Endodermal cell (in vitro differentiated cells): ENCODE measurements at places on chromosomes 2 and 18. TPM values are rescaled to one million over a fixed set of nuclear protein-coding genes. Genes with fewer than 3 reads are reported as not detected.

DNA sequence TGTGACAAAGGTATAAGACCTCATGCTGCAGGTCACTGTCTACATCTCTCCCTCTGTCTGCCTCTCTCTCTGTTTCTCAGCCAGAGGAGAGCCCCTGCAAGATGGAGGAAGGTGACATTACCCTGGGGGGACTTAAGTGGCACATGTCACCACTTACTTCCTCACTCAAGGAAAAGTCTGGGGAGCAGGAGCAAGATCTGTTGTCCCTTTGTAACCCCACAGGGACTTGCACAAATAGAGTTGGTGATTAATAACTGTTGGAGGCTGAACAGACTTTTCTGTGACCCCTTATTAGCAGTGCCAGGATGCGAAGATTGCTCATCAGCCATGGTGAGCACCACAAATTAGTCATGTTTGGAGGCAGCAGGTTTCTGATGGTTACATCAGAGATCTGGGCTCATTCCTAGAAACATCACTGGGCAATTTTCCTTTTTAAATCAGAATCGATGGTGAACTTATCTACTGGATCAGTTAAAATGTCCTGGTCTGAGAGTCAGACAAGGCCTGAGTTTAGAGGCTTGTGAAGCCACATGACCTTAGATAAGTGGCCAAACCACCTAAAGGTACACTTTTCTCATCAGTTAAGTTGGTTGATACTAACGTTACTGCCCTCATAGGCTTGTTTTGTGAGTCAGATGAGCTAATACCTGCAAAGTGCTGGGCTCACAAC is 81.2 kb upstream of the LTBP1 start:
- H3K27ac ChIP-seq: no peak overlapping the region
- H3K27me3 ChIP-seq: no peaks in the 10 kb centered on the region
- H3K36me3 ChIP-seq: no peaks in the 10 kb centered on the region
- DNase-seq: no peak
- H3K4me3 ChIP-seq: no peak overlapping the region
- H3K4me1 ChIP-seq: no peaks in the 10 kb centered on the region

- H3K27me3 ChIP-seq: no peaks in the 10 kb centered on the region
- DNase-seq: no peak
- H3K4me3 ChIP-seq: no peak overlapping the region
Measured at GRCh38 chr2:207464007-207464406, 65.8 kb upstream of the CREB1 start.

DNA sequence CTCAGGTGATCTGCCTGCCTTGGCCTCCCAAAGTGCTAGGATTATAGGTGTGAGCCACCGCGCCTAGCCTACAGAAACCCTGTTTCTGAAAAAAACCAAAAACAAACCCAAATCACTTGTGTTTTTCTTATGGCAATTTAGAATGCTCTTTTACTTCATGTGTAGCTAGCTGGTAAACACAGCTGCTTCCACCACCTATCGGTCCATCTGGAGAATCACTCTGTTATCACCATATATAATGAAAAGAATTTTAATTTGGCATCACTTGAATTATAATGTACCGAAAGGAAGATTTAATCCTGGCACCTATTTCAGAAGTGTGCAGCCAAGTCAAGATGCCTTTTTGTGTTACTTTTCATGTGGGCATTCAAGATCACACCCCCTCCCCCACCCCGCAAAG is 86.5 kb upstream of the ITGB6 start:
- peaks cover 69% of the 10 kb centered on the region for H3K36me3 ChIP-seq
- H3K4me3 ChIP-seq: no peak overlapping the region
- H3K27me3 ChIP-seq: no peaks in the 10 kb centered on the region
- H3K27ac ChIP-seq: no peak overlapping the region
- no peaks in the 10 kb centered on the region for H3K4me1 ChIP-seq

GRCh38 chr2:54233832-54234649 is 22.0 kb downstream of the TSPYL6 start:
- H3K27ac ChIP-seq: no peak overlapping the region
- no peaks in the 10 kb centered on the region for H3K27me3 ChIP-seq
- DNase-seq: no peak

DNA sequence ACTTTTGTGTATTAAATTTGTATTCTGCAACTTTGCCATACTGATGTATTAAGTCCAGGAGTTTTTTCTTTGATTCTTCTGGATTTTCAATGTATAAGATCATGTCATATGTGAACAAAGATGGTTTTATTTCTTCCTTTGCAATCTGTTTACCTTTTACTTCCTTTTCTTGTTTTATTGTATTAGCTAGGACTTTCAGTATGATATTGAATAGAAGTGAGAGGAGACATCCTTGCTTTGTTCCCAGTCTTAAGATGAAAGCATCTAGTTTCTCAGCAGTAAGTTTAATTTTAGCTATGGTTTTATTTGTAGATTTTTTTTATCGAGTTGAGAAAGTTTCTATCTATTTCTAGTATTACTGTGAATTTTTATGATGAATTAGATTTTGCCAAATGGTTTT is 25.5 kb downstream of the VRK2 start:
- H3K27me3 ChIP-seq: no peaks in the 10 kb centered on the region
- H3K36me3 ChIP-seq: peaks cover 27% of the 10 kb centered on the region
- no peak overlapping the region for H3K4me3 ChIP-seq
- H3K27ac ChIP-seq: no peak overlapping the region

DNA sequence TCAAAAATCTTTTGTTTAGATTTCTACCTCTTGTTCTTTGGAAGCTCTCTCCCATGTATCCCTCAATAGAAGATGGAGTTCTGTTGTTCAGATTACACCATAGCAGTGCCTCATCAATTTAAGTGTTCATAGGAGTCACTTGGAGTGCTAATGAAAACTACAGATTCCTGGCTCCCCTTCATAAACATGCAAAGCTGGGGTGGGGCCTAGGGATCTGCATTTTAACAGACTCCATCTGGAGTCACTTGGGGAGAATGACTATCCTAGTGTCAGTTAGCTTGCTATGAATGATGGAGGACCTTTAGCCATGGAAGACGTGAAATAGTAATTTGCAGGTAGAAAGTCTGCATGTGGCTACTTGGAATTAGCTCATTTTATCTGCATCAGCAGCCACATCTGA is 105.4 kb downstream of the RGPD3 start:
- no peaks in the 10 kb centered on the region for H3K36me3 ChIP-seq
- no peak overlapping the region for H3K27ac ChIP-seq
- no peak overlapping the region for H3K4me3 ChIP-seq

DNA sequence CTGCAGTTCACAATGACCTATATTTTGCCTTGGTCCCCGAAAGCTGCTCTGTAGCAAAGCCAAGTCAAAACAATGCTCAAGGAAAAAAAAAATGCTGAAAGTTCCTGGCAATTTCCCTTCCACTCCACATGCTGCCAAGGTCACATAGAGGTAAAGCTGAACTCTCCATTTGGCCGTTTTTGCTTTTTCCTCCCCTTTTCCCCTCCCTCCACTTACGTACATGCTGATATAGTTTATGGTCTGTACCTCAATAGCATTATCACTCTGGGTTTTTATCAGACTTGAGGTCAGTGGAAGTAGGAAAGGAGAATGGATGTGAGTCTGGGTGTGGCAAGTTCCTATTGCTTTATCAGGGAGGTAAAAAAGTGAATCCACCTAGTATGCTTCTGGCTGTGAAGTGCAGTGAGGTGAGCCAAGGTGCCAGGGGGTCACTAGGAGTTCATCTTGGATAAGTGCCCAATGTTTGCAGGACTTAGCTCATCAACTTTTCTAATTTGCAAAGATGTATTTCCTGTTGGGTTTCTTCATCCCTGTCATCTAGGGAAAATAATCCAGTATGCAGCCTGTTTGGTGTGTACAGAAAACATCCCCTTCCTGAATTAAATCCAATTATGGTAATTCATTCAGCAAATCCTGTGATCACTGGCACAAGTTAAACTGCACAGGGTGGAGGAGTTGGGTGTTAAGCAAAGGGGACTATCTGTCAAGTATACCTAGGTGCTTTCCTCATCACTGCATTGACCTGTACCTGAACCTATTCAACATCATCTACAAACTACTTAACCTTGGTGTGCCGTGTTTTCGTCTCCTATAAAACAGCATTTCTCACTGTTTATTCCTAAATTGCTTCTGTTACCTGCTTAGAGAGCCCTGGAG is 124.3 kb upstream of the CYP26B1 start:
- no peak for DNase-seq
- no peak overlapping the region for H3K27ac ChIP-seq
- no peaks in the 10 kb centered on the region for H3K27me3 ChIP-seq
- H3K4me1 ChIP-seq: no peaks in the 10 kb centered on the region

Gene CYS1
- 0.27 and 0.44 TPM in 2 replicates for total RNA-seq

DNA sequence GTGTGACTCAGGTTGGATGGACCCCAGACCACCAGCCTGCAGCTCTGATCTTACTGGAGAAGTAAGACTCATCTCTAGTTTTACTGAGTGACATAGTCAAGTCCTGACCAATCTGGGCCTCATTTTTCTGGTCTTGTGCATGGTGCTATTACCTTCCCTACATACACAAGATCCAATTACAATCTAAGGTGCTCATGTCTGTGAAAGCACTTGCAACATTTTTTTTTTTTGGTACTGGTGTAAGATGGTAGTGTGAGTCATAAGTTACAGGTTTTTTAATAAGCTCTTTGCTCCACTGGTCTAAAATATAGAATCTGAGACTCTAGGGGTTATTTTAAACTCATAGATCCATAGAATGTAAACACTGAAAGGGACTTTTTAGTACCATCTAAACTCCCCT is 117.3 kb upstream of the EFEMP1 start:
- no peak overlapping the region for H3K27ac ChIP-seq
- H3K4me1 ChIP-seq: no peaks in the 10 kb centered on the region
- no peak for DNase-seq
- no peak overlapping the region for H3K4me3 ChIP-seq
- H3K36me3 ChIP-seq: no peaks in the 10 kb centered on the region

Gene L3MBTL4
- 2.8 and 4.6 TPM in 2 replicates for total RNA-seq

- no peak for DNase-seq
- no peaks in the 10 kb centered on the region for H3K27me3 ChIP-seq
- peaks cover 8% of the 10 kb centered on the region for H3K4me1 ChIP-seq
- H3K4me3 ChIP-seq: peak overlapping the region; percentile 90
Measured at GRCh38 chr2:175004730-175004979, 526 bp downstream of the CHN1 start.

- H3K4me3 ChIP-seq: peak overlapping the region; percentile 81
- no peak overlapping the region for H3K27ac ChIP-seq
- H3K27me3 ChIP-seq: peaks cover 68% of the 10 kb centered on the region
- DNase-seq: peak; percentile 87
Measured at GRCh38 chr18:34222307-34223163, 2.2 kb downstream of the NOL4 start.

Gene IL1A
- total RNA-seq: 0.50 and 0.73 TPM in 2 replicates

GRCh38 chr2:60556175-60556574 is 2.7 kb upstream of the BCL11A start:
- no peaks in the 10 kb centered on the region for H3K36me3 ChIP-seq
- H3K4me3 ChIP-seq: peak overlapping the region; percentile 86
- no peak for DNase-seq
- no peaks in the 10 kb centered on the region for H3K4me1 ChIP-seq

Gene C2orf49
- 17.4 and 18.1 TPM in 2 replicates for total RNA-seq

DNA sequence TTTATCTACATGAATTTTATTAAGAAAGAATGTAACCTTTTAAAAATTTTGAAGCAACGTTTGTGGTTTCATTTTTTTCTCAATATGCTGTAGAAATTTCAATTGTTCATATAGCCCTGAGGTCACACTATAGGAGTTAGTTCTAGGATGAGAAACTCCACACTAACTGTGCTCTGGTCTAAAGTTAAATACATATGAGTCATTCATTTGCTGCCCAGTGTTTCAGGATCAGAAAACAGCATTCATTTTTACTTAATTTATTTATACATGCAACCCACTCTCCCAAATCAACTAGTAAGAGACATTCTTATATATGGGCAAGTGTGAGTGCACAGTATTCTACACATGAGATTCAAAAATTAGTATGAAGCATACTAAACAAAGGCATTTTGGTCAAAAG is 137.9 kb downstream of the DOCK10 start:
- no peaks in the 10 kb centered on the region for H3K4me1 ChIP-seq
- no peak for DNase-seq
- no peaks in the 10 kb centered on the region for H3K27me3 ChIP-seq
- no peak overlapping the region for H3K27ac ChIP-seq
- no peaks in the 10 kb centered on the region for H3K36me3 ChIP-seq
- H3K4me3 ChIP-seq: no peak overlapping the region

DNA sequence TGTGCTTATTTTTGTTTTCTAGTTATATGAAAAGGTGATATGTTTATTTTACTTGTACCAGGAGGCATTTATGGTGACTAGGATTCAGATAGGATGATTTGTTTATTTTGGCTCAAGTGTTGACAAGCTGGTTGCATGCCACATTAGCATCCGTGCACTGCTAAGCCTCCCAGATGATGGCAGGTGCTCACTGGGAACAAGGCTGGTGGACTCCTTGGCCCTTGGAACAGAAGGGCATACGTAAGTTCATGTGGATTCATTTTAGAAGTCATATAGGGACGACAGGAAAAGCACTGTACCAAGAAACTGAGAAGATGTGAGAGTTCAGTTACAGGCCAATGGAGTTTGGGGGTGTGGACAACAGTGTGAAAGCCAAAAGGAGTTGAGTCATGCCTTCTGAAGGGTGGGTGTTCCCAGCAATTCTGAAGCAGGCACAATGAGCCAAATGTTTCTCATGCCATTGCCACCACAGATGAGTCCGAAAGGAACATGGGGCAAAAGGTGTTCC is 166.2 kb downstream of the PHLPP1 start:
- no peaks in the 10 kb centered on the region for H3K27me3 ChIP-seq
- no peak overlapping the region for H3K27ac ChIP-seq
- H3K36me3 ChIP-seq: no peaks in the 10 kb centered on the region
- no peak overlapping the region for H3K4me3 ChIP-seq
- no peak for DNase-seq

Gene MROH2A
- total RNA-seq: not detected in 3 replicates

DNA sequence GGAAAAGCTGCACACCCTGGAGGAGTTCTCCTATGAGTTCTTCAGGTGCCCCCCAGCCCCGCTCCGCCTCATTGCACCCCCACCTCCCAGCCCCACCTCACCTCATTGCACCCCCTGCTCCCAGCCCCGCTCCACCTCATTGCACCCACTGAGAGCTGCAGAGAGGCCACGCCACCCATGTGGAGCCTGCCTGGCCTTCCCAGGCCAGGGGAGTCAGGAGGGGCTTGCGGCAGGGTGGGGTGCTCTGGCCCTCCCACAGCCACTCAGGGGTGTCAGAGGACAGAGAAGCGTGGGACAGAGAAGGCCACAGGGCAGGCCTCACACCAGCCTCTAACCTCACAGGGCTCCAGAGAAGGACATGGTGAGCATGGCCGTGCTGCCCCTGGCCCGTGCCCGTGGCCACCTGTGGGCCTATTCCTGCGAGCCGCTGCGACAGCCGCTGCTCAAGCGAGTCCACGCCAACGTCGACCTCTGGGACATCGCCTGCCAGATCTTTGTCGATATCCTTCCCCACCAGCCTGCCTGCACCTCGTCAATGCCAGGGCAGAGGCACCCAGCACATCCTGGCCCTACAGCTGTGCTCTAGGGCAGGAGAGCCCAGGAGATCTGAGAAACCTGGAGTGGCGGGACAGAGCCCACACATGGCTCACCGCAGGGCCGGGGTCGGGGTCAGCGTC is 15.0 kb upstream of the GPR17 start:
- H3K27ac ChIP-seq: no peak overlapping the region
- no peak overlapping the region for H3K4me3 ChIP-seq
- H3K27me3 ChIP-seq: no peaks in the 10 kb centered on the region
- H3K36me3 ChIP-seq: no peaks in the 10 kb centered on the region
- no peak for DNase-seq
- no peaks in the 10 kb centered on the region for H3K4me1 ChIP-seq

Gene C2orf78
- total RNA-seq: not detected in 2 replicates

- H3K4me1 ChIP-seq: no peaks in the 10 kb centered on the region
- no peak for DNase-seq
- H3K36me3 ChIP-seq: peaks cover 58% of the 10 kb centered on the region
- H3K27ac ChIP-seq: no peak overlapping the region
Measured at GRCh38 chr2:73837847-73838585, 9.3 kb downstream of the STAMBP start.
